ENCODE measurements at places on chromosomes 5 and 9. TPM values are rescaled to one million over a fixed set of nuclear protein-coding genes. Genes with fewer than 3 reads are reported as not detected.

- no peak for DNase-seq
These were observed 52.4 kb downstream of the MRPL36 start for GRCh38 chr5:1747079-1747802.

DNA sequence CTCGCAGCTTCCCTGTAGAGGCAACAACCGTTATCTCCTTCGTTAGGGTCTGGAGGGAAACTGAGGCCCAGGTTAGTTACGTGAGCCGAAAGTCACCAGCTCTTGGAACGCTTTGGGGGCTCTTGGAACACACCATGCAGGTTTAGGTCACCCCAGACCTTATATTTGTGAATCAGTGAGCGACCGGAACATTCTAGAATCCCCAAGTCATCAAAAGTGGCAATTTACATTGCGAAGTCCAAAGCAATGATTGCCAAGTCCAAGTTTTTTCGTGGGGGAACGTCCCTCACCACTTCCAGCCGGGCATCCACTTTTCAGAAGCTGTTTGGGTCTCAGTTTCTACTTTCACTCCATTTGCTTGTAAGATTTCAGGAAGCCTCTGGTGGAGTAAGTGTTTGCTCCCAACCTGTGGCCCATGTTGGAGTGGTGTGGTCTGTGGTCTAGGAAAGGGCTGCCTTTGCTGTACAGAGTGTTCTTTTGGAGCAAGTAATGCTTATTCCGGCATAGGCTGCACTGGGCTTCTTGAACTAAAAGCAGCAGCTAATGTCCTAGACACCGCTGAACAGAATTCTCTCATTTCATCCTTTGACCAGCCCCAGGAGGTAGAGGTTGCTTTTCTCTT lies 32.8 kb upstream of the SPRY4 start:
- no peak for DNase-seq

DNA sequence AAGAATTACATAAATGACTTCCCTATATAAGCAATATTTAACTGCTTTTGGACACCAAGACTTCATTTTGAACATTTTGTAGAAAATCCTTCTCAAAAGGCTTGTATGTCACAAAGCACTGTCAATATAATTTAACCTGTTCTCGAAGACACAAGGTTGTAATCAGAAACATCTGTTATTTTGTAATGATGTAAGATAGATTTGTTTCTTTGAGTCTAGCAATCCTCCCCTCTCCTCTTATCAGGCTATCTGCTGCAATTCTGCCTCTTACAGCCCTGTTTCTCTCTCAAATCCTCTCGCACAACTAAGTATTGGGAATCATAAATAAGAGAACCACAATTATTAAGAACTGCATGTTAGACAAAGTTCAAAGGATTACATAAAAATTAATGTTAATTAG lies 18.6 kb upstream of the TARS1 start:
- no peak for DNase-seq

DNA sequence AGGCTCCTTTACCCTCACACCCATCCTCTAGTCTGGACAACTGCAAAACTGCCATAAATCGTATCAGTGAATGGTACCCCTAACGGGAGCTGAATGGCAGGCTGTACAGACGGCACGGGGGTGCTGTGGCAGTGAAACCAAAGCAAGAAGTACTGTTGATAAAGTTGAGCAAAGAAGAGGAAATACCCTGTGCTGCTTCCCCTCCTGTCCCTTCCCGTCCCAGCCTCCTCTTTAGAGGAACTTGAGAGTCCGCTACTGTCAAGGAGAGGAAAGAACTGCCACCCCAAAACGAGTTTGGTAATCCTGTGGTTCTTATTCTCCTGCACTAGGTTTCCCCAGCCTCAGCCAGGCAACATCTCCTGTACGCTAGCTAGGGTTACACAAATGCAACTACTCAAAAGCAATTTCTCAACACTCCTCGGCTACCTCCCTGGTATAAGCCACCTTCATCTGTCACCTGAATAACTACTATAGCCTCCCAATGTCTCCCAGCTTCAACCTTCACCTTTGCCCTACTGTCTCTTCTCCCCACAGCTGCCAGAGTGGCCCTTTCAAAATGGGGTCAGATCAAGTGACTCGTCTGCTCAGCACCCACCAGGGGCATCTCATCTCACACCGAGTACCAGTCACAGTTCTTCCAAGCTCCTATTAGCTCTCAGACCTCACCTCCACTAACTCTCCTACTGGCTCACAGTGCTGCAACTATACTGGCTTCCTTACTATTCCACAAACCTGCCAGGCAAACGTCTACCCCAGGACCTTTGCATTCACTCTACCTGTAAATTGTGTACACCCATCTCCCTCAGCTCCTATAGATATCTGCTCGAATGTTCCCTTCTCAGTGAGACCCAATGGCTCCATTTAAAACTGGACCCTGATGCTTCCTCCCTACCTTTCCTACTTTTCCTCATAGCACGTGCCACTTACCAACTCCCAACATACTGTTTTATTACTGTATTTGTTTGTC lies 4.1 kb downstream of the GLRX start:
- DNase-seq = no peak

DNA sequence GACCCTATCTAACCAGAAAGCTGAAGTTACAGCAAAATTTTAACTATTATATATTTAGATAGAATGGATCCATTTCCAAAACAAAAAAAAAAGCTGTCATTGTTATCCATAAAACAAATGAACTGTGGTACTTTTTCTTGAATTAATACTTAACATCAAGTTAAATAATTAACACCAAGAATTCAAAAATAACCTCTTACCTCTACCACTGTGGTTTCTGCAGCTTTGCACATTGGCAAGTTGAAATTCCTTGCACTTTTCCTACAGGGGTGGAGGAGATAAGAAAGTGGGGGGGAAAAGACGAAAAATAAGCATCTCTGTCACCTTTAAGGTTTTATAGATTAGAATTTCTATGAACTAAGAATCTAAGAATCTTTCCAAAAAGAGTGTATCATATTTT lies 30.0 kb downstream of the OXCT1 start:
- no peak for DNase-seq

DNA sequence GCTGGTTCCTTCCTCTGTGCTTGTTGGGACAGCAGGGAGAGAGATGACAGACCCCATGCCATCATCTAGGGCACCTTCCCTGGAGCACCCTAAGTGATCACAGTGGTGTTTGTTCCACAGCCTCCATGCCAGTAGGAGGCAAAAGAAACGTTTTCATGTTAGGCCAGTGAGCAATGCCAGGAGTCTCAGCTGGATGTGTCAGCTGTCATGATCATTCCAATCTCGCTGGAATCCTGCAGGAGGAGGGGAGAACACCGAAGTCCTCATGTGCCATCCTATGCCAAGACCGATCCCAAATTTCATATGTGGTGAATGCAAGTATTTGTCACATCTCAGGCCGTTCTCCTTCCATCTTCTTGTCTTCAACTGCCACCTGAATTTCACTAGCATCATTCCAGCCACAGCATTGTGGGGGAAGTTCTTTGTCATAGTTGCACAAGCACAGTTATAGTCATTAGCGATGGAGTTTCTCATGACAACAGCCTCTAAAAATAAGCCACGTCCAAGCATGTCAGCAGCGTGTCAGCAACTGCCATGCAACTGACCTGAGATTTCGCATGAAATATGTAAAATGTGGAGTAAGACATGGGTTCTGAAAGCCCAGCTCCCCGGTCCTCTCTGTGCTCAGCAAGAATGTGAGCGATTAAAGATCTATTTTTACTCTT lies 97.2 kb upstream of the DNAH5 start:
- DNase-seq = no peak

DNA sequence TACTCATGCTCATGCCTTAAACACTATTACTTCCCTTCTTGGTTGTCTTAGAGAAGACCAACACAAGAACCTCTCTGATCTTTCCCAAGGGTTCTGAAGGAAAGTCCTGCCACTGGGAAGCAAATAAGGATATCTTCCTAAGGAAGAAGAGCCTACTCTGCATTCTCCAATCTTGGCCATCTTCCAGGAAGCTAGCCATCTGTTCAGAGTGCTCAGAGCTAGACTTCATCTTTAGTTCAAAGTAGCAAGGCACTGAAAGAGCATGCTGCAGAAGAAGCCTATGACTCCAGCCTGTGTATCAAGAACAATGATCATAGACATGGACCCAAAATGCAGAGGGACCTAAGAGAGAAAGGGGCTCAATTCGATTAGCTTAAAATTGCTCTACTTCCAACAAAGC lies 114.7 kb downstream of the KIAA0825 start:
- no peak for DNase-seq

GRCh38 chr5:32298059-32298415 lies 14.7 kb downstream of the MTMR12 start:
- DNase-seq = no peak

GRCh38 chr5:173010547-173011464 lies 27.2 kb downstream of the ATP6V0E1 start:
- no peak for DNase-seq

DNA sequence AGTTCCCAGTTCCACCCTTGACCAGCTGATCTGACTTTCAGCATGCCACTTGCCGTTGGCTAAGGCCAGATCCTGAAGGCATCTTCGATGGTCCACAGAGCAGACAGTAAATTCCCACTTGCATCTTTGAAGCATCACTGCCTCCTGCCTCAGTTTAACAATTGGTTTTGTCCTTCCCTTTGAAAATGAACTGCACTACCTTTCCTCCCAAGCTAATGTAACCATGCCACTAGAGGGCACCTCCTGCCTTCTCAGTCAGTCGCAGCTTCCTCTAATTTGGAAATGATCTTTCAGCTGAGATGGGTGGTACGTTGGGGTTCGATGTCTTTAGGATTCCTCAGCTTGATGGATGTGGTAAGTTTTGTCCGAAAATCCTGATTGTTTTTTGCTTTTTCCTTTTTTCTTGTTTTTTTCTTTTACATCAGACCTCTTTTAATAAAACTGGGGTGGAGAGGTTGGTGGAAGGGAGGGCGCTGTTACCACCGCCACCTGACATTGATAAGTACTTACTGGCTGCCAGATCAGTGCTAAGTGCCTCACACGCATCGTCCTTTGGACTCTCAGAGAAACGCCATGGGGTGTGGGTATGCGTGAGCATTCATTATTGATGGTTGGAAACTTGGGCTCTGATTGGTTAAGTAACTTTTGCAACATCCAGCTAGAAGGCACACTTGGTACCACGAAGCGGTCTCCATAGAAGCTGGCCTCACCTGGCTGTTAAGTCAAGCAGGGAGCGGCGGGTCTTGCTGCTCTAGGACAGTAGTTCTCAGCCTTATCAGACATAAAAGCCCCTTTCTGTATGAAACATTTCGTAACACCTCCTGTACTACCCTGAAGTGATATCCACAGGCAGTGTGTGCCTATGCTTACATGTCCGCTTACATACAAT lies 16.9 kb downstream of the PTTG1 start:
- peak; percentile 44 for DNase-seq

GRCh38 chr5:15790446-15791018 lies 290.6 kb downstream of the FBXL7 start:
- DNase-seq = peak; percentile 40

DNA sequence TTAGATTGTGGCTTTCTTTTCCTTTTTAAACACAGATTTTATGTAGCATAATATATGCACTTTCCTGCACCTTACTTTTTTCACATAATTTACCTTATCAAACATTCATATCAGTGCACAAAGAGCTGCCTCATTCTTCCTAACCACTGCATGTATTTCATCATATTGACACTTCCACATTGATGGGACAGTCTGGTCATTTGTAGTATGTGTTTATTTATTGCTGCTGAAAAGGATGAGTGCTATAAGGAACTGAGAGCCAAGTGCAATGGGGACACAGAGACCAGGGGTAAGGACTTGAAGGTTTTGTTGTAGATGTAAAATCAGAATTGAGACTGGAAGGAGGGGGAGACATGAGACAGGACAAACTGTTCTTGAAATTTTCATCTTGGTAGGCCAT lies 193.8 kb downstream of the SMARCA2 start:
- DNase-seq = no peak

- DNase-seq = no peak
These were observed 158.9 kb downstream of the SAXO1 start for GRCh38 chr9:18874069-18874468.

GRCh38 chr5:68178579-68178978 lies 37.0 kb upstream of the PIK3R1 start:
- DNase-seq = peak; percentile 55

OR13C5 gene
- total RNA-seq = not detected

FBXL17 gene
- total RNA-seq = 12.2 TPM

CCNO gene
- 0.43 TPM for total RNA-seq

ACTBL2 gene
- total RNA-seq = 11.6 TPM

ZNF879 gene
- 1.9 TPM for total RNA-seq

TCF7 gene
- total RNA-seq = 2.6 TPM

PPP3R2 gene
- not detected for total RNA-seq

SNCAIP gene
- total RNA-seq = 0.84 TPM

CREBRF gene
- total RNA-seq = 10.0 TPM
